ENCODE measurements at places on chromosomes 3 and 15.

- no peak for DNase-seq
Measured at GRCh38 chr3:73179601-73180000, 118.1 kb downstream of the EBLN2 start.

GRCh38 chr15:77352887-77353286, 67.0 kb downstream of the PEAK1 start:
- no peak for DNase-seq

DNA sequence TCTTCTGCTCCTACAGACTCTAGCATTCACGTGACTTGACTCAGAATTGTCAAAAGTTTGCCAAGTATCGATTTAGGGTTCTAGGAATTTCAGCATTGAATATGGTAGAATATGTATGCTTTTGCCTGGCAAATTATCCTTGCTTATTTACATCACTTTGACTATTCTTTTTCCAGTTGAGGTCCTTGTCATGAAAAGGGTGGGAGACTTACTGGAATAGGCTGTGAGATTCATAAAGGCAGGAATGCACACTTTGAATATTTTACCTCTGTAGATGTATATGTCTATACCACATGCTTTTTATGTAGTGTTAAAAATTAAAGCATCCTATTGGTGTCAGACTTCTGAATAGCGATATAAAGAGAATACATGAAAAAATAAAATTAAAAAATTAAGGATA, 378.8 kb upstream of the RARB start:
- no peak for DNase-seq

DNA sequence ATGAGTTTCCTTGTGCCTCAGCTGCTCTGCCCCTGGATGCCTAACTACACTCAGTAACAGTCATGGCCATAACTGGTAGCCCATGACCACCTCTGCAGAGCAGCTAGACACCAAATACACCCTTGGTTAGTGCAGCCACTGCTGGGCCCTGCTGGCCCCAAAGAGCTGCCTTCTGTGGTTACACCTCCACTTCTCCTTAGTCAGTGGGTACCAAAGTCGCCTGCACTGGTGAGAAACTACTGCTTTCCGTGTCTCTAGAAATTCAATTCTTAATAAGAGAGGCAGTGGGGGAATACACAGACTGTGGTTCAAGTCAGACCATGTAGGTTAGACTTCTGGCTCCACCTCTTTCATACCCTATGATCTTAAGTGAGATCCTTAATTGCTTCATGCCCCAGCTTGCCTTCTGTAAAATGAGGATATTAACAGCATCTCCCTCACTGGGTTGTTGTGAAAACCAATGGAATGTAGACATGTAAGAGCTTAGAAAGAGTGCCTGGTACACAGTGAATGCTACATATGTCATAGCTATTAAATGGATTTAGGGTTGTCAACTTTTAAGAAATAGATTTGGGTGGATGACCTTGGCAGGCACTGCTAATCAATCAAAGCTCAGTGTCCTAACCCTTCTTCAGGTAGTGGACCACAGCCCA, 18.2 kb downstream of the HEG1 start:
- no peak for DNase-seq

- DNase-seq, result no peak
Measured at GRCh38 chr15:67077641-67078215, 12.3 kb downstream of the SMAD3 start.

DNA sequence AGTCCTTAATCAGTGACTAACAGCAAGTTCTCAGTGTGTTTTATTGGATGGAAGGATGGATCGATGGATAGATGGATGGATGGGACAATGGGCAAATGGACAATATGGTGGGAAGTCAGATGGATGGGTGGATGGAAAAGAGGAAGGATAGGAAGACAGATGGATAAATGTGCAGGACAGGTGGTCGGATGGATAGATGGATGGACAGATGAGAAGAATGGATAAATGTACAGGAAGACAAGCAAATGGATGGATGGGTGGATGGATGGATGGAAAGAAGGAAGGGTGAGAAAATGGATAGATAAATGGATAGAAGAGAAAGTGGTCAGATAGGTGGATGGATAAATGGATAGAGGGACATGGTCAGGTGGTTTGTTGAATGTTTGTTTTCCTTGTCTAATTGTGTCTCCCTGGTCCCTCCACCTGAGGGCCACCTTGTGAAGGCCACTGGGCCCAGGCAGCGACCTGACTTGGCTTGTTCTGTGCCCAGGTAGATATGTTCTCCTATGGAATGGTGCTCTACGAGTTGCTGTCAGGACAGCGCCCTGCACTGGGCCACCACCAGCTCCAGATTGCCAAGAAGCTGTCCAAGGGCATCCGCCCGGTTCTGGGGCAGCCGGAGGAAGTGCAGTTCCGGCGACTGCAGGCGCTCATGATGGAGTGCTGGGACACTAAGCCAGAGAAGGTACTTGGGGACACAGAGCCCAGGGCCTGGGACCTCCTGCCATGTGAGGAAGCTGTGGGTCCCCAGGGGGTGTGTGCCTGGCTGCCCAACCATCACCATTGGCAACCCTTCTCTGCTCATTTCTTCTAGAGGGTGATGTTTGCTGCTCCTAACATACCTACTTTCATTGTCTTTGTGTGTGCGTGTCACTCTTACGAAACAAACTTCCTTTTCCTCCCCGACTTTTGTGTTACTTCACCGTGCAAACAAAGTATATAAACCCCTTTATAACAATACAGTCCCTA, 137.5 kb downstream of the LRRK1 start:
- no peak for DNase-seq
